Activated CD8-positive, alpha-beta memory T cell treated with anti-CD3 and anti-CD28 coated beads, Interleukin-2, amount 50 U/mL, for 48 hours (primary cell): ENCODE measurements at places on chromosomes 1 and 21.

DNA sequence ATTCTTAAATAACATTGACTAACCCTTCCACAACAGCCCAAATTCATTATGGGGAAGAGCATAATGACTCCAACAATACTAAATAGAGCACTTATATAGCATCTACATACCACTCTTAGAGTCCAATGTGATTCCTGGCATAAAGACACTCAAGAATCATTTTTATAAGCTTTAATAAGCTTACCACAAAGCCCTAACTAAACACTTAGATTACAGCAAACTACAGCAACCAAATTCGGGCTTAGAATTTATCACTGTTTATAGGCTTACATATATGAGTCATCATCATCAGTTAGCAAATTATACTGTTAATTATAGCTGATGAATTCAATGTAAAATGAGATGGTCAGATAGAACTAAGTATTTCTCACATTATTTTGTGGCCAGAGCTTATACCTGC is 7.3 kb downstream of the SCYL3 start:
- DNase-seq = no peak

GRCh38 chr21:45408801-45409261 is 3.9 kb downstream of the COL18A1 start:
- DNase-seq = no peak

- no peak for DNase-seq
These were observed 188.4 kb downstream of the RRAGC start for GRCh38 chr1:38671221-38671620.

GRCh38 chr1:32801096-32801715 is 16.0 kb downstream of the YARS1 start:
- no peak for DNase-seq

DNA sequence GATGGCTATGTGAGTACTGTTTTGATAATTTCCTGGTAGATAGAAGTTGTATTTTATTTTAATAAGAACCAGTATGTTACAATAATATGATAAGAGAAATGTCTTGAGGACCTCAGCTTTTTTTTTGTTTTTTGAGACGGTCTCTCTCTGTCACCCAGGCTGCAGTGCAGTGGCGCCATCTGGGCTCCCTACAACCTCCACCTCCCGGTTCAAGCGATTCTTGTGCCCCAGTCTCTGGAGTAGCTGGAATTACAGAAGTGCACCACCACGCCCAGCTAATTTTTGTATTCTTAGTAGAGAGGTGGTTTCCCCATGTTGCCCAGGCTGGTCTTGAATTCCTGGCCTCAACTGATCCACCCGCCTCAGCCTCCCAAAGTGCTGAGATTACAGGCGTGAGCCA is 968.1 kb upstream of the ADGRL4 start:
- DNase-seq = no peak

- no peak for DNase-seq
These were observed 69.2 kb downstream of the MATN1 start for GRCh38 chr1:30654188-30654587.

DNA sequence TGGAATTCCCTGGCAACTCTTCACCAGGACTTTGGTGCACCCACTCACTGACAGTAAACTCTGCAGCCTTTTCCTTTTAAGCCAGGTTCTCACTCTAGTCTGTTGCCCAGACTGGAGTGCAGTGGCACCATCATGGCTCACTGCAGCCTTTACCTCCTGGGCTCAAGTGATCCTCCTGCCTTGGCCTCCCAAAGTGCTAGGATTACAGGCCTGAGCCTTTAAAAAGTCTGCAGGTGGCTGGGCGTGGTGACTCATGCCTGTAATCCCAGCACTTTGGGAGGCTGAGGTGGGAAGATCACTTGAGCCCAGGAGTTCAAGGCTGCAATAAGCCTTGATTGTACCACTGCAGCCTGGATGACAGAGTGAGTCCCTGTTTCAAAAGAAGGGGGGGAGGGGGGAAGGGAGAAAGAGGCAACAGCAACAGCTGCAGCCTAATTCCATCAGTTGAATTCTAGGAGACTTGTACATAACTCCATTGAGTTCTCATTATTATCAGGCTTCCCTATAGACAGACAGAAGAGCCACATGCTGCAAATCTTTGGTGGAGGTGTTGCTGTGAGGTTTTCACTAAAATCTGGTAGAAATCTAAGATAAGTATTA is 8.1 kb upstream of the HNRNPR start:
- DNase-seq = no peak

DNA sequence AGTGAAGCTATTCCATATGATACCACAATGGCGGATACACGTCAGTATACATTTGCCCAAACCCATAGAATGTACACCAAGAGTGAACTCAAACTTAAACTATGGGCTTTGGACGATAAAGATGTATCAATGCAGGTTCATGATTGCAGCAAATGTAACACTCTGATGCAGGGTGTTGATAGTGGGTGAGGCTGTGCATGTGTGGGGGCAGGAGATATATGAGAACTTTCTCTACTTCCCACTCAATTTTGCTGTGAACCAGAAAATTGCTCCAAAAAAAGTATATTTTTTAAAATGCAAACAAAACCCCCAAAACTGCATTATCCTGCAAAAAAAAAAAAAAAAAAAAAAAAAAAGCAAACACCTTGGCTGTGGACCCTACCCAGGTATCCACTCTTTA is 3.4 kb downstream of the ATP1A2 start:
- no peak for DNase-seq

DNA sequence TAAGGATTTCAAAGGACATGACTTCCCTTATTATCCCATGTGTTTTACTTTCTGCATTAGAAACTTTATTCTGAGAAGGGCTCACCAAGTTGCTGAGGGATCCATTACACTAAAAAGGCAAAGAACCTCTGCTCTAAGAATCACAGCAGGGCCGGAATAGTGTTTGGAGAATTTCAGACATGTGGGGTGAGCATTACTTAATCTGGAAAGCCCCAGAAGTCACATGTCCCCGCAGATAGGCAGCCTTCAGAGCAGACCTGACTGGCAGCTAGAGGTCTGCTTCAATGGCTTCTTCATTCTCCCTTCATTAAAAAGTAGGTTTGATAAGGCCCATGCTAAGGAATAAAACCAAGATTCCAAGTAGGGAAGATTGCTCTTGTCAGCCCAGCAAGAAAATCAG is 52.6 kb upstream of the RBM15 start:
- DNase-seq = no peak

- DNase-seq = no peak
These were observed 155.8 kb upstream of the BRINP3 start for GRCh38 chr1:190633488-190633887.

- DNase-seq = no peak
These were observed 9.1 kb upstream of the SRSF10 start for GRCh38 chr1:23989263-23989662.

DNA sequence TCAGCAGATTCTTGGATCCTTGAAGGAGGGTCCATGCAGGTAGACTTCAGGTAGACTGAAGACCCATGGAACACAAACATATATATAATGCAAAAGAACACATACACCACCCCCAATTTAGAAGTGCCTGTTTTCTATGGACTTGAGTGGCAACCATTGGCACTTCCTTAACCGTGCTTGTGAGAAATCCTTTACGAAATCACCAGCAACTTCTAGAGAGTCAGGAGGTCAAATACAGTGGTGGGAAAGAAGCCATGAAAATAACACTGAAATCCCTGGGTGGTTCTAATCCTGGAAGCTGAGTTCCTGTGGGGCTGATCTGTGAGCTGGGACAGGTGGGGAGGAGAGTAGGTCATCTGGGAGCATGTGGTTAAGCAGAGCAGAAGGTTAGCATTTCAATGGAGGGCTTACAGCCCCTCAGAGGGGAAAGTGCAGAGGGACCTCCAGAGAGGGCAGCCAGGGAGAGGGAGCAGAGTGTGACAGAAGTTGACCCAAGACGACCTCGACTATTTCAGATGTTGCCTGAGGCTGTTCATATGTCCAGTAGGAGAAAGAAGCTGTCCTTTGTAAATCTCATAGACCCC is 13.0 kb upstream of the IL10 start:
- DNase-seq = no peak

DNA sequence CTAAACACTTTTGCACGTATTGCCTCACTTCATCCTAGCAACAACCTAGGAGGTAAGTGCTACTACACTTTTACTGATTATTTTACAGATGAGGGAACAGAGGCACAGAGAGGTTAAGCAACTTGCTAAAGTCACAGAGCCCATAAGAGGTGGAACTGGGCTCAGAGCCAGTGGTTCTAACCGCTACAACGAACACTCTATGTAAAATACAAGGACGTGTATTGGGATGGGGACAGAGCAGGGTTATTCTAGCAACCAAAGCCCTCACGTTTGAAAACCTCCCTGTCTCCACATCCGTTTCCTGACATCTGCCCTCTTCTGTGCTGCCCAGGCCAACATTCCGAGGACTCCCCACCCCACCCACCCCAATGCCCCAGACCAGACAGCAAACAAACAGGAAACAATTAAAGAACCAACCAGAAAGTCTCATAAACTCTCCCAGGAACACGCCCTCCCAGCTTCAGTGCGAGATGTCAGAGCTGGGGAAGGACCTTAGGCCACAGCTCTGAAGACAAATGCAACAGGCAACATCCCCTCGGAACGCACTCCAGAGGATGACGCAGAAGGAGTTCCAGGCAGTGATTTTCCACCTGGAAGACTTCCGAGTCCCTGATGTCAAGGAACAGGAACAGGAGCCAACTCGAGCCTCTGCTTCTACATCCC is 41.1 kb downstream of the GLIS1 start:
- DNase-seq = no peak

GRCh38 chr1:192005976-192006375 is 152.3 kb upstream of the RGS18 start:
- DNase-seq = no peak
